AG04449 (cell line): ENCODE measurements at places on chromosomes 5 and 9.

- no peak for DNase-seq
These were observed 6.2 kb upstream of the VPS13A start for GRCh38 chr9:77170991-77171699.

GRCh38 chr9:115232181-115232774, 114.3 kb upstream of the TNC start:
- no peak for DNase-seq

DNA sequence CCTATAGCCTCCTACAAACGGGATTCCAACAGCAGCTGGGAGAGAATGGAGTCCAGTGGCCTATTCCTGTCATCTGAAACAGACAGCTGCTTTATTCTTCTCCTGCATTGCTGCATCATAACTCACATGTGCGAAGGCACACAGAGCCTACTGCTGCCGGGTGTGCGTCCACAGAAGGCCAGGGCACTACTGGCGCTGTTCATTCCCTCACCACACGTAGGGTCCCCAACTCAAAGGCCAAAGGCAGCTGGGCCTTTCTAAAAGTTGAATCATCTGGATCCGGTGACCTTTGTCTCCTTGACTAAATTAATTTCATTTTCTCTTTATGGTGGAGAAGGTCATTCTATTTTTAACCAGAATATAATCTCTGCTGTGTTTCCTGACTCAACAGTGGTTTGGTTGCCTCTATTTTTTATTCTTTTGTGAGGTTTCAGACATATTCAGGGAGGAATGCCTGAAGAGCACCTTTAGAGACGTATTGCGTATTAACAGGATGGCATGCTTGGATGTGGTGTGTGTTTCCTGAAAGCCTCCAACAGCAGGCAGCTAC, 10.8 kb upstream of the SPATA24 start:
- DNase-seq: no peak

DNA sequence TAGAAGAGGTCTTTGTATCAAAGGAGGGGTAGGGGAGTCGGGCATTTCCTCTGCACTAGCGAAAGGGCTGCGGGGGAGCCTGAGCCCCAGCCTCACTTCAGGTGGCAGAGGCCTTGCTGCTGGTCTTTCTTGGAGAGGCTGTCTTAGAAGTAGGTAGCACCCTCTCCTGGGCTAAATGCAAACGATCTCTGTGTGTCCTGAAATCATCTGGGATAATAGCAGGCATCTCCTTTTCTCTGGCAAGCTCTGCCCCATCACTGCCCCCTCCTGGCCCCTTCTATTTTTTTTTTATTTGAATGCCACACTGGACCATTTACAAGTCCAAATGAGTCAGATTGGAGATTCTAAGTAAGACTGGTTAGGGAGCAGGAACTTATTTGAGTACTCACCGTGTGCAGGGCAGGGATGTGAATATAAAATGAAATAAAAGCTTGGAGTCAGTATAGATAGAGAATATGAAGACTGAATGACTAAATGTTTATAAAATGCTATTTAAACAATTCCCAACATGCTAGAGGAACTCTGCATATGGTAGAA, 137.1 kb downstream of the FGF1 start:
- DNase-seq: peak; percentile 80

- DNase-seq: no peak
These were observed 34.6 kb downstream of the HABP4 start for GRCh38 chr9:96484521-96484931.

DNA sequence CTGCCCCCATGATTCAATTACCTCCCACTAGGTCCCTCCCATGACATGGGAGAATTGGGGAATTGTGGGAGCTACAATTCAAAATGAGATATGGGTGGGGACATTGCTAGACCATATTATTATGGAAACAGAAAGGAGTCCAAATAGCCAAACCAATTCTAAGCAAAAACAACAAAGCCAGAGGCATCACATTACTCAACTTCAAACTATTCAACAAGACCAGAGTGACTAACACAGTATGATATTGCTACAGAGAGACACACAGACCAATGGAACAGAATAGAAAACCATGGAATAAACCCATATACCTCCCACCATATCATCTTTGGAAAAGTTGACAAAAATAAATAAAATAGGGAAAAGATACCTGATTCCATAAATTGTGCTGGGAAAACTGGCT, 710.5 kb upstream of the CDH9 start:
- DNase-seq: no peak

- DNase-seq: no peak
These were observed 161.6 kb downstream of the TMEM38B start for GRCh38 chr9:105855987-105856386.

DNA sequence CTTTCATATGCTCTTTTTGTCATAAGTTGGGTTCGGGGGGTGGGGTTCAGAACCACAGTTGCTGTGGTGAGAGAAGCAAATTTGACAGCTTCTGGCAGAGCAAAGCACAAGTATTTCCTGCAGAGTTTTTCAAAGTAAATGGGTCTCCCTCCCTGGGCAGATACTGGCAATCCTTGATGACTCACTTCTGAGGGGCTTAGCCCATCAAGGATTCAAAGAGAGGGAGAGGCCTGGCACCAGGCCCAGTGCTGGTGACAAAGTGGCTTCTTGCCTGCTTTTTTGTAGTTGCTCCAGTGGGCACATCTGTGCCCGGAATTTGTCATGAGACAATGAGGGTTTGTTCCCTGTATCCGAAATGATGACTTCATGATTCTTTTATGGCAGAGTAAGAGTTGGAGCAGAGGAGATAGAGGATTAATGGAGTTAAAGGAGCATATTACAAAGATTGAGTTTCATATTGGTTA, 46.6 kb upstream of the TNC start:
- no peak for DNase-seq

- no peak for DNase-seq
These were observed 86.7 kb upstream of the NFIB start for GRCh38 chr9:14400658-14400995.

GRCh38 chr9:124290743-124291554, 33.2 kb downstream of the NEK6 start:
- DNase-seq: no peak

- DNase-seq: no peak
These were observed 30.9 kb downstream of the DMRT3 start for GRCh38 chr9:1007312-1007711.

- DNase-seq: no peak
These were observed 16.1 kb upstream of the DRD1 start for GRCh38 chr5:175460126-175460525.

DNA sequence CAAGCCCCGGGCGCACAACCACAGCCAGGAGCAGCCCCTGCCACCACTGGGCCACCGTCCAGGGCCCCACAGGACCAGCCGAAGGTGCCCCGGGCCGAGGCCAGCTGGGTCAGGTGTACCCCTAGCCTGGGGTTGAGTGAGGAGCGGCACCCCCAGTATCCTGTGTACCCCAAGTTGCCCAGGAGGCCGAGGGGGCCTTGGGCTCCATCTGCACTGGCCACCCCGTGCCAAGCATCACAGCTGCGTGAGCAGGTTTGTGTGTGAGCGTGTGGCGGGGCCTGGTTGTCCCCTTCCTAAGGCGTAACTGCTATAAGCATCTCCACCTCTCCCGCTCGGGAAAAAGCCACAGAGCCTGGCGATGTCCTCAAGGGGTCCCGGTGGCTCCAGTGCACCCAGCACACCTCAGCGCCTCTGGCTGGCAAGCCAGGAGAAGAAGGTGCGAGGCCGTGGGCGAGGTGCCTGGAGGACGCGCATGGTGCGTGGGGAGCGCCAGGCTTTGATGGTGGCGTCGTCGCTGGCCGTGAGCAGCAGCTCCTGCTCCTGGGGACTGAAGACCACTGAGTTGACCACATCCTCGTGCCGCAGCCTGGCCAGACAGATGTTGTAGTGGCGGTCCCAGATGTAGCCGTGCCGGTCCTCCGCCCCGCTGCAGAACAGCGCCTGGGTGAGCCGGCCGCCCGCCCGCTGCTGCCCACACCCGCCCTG, 3.9 kb downstream of the FBXW5 start:
- no peak for DNase-seq
